ENCODE measurements at places on chromosomes 5 and 9.

- no peak for DNase-seq
Observed at GRCh38 chr9:3403315-3403714, 122.5 kb downstream of the RFX3 start.

DNA sequence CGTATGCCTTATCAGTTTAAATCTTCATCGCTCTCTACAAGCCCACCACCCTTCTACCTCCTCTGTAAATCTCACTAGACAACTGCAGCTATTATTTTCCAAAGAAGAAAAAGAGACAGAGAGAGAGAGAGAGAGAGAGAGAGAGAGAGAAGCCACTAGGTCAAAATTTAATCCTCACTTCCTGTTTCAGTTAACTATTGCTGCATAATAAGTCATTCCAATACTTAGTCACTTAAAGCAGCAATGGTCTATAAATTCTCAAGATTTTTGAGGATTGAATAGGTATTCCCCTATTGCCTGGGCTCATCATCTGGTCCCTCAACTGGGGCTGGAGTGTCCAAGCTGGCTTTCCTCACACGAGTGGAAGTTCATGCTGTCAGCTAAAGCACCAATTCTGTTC is 68.8 kb downstream of the ITGA1 start:
- no peak for DNase-seq

- DNase-seq: no peak
Observed at GRCh38 chr9:129323376-129323998, 145.4 kb upstream of the IER5L start.

- no peak for DNase-seq
Observed at GRCh38 chr5:16492398-16493140, 27.0 kb upstream of the ZNF622 start.

DNA sequence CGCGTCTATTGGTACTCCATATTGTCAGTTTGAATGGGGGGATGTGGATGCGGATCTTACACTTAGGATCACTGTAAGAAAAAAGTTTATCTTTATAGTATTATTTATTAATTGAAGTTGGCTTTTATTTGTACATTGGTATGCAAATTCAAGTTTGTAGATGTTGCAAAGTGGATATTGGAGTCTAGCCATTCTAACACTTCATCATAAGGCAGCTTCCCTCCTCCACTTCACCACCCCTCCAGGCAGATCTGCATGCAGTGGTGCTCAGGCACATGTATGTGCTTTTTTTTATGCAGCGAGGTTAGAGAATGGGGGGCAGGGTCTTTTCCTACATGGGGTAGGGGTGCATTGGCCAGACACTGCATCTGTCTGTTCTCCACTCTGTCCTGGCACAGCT is 84.3 kb downstream of the IQGAP2 start:
- no peak for DNase-seq

- DNase-seq: no peak
Observed at GRCh38 chr9:114075602-114076001, 2.5 kb downstream of the AMBP start.
